Aortic smooth muscle cell (primary cell): ENCODE measurements at places on chromosomes 5 and 9. TPM values are rescaled to one million over a fixed set of nuclear protein-coding genes. Genes with fewer than 3 reads are reported as not detected.

TMEM171 gene
- total RNA-seq = 1.2 and 3.6 TPM in 2 replicates

GPRIN1 gene
- total RNA-seq = 2.4 and 3.2 TPM in 2 replicates

DNAH5 gene
- 0.06 and 0.13 TPM in 2 replicates for total RNA-seq

PCDHB9 gene
- total RNA-seq = 0.40 and 0.44 TPM in 2 replicates

ADAMTSL1 gene
- total RNA-seq = 115 and 144 TPM in 2 replicates

NEUROG1 gene
- total RNA-seq = not detected in 2 replicates

MIGA2 gene
- 20.1 and 22.7 TPM in 2 replicates for total RNA-seq

OLFM1 gene
- 0.44 and 2.0 TPM in 2 replicates for total RNA-seq

ELOVL7 gene
- total RNA-seq = under 0.01 TPM in 1 of 2 replicates, not detected in the other

SLC36A3 gene
- total RNA-seq = not detected in 2 replicates

TICAM2 gene
- total RNA-seq = 3.3 TPM in 2 replicates

LRRC19 gene
- total RNA-seq = not detected in 2 replicates

C9orf43 gene
- total RNA-seq = 0.40 and 0.44 TPM in 2 replicates

DOCK8 gene
- under 0.01 TPM in 2 replicates for total RNA-seq

CCNI2 gene
- total RNA-seq = not detected in 2 replicates

WDR38 gene
- not detected in 2 replicates for total RNA-seq

RMI1 gene
- total RNA-seq = 5.8 and 6.3 TPM in 2 replicates

NR2F1 gene
- 4.8 and 5.2 TPM in 2 replicates for total RNA-seq

GEMIN5 gene
- total RNA-seq = 10.8 and 12.4 TPM in 2 replicates

ASTN2 gene
- 5.4 and 5.7 TPM in 2 replicates for total RNA-seq
